ENCODE measurements at places on chromosomes 1 and 21. TPM values are rescaled to one million over a fixed set of nuclear protein-coding genes. Genes with fewer than 3 reads are reported as not detected.

- DNase-seq: no peak
Observed at GRCh38 chr1:227909188-227909587, 38.5 kb downstream of the WNT9A start.

GRCh38 chr1:100708476-100709062 is 11.0 kb upstream of the VCAM1 start:
- no peak for DNase-seq

- DNase-seq: no peak
Observed at GRCh38 chr1:162993846-162994245, 75.3 kb upstream of the RGS4 start.

Gene MYBPH
- total RNA-seq: not detected

DNA sequence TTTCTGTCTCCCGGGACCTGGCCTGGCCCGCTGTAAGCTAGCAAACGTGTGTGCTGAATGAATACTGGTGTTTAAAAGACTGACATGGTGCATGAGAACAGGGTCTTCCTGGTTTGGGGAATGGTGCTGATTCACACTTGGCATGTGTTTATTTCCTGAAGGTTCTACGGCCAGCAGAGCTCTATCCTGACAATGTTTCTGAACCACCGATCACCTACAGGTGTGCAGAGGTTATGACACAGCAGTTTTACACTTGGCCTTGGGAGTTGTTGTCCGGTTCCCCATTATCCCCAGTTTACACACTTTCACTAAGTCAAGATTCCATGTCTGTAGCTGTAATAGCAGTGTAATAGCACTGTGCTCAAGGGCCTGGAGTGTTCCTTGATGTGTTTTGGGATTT is 127.3 kb downstream of the ROR1 start:
- DNase-seq: no peak

Measured in MCF 10A (cell line).